ENCODE measurements at places on chromosomes 6 and 20. TPM values are rescaled to one million over a fixed set of nuclear protein-coding genes. Genes with fewer than 3 reads are reported as not detected.

GRCh38 chr6:45970326-45970725 lies 45.3 kb downstream of the CLIC5 start:
- no peak for DNase-seq

The TMEM170B gene
- 1.3 TPM for total RNA-seq

DNA sequence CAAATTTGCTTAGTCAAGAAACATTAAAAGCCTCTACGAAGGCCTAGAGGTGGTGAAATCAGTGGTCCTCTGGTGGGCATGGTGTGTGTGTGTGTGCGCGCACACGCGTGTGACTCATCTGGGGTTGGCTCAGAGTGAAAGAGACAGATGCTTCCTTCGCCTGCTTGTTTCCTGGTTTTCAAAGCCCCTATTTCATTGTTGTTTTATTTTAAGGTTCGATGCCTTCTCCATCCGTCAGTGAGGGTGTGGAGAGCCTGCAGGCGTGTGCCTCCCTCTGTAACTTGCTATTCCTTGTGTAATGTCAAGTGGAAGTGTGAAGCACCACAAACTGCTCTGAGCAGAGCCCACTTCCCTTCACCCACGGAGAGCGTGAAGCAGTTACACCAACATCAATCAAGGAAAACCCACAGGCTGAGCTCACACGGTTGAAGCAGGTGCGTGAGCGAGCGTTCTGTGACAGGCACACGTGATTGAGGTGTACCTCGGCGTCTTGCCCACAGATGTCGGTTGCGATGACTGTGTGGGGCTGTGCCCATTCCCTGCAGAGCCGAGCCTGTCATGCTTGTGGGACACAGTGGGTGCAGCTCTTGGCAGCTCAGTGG lies 233.9 kb downstream of the PRL start:
- DNase-seq = no peak

The SMOC2 gene
- total RNA-seq = 0.13 TPM

The GGTLC1 gene
- total RNA-seq = 0.18 TPM

DNA sequence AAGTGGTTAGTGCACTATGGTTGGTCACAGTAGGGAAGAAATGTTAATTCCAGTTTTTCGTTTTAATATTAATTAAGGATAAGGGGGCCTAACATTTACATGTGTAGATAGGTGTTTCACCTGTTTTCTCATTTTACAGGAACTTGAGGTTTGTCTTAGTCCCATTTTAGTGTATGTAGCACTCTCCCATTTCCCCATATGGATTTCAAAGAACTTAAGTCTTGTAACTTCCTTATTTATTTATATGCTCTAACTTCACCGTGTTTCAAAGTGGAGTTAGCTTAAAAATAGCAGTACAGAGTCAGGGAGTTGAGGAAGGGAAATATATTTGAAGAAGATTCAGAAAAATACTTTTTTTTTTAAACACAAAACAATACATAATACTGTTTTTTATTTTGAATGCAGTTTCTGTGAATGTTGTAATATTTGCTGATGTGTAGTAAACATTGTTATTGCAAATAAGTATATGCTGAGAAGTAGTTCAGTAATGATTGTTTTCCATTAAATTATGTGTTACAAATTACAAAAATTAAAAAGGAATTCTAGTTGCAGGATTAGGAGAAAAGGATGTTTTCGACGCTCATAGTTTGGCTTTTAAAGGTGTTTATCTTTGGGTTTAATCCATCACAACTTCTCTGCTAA lies 3.5 kb downstream of the SCAF8 start:
- no peak for DNase-seq

The OSTM1 gene
- 277 TPM for total RNA-seq

GRCh38 chr6:47650553-47651432 lies 47.6 kb upstream of the ADGRF4 start:
- DNase-seq = no peak

GRCh38 chr6:81774542-81774941 lies 22.1 kb upstream of the TENT5A start:
- DNase-seq = no peak

- DNase-seq = no peak
Measured at GRCh38 chr20:25476106-25477013, 68.9 kb downstream of the GINS1 start.

GRCh38 chr6:136766274-136766673 lies 26.0 kb downstream of the MAP3K5 start:
- DNase-seq = no peak

GRCh38 chr20:49345524-49345923 lies 67.7 kb upstream of the ZNFX1 start:
- no peak for DNase-seq

DNA sequence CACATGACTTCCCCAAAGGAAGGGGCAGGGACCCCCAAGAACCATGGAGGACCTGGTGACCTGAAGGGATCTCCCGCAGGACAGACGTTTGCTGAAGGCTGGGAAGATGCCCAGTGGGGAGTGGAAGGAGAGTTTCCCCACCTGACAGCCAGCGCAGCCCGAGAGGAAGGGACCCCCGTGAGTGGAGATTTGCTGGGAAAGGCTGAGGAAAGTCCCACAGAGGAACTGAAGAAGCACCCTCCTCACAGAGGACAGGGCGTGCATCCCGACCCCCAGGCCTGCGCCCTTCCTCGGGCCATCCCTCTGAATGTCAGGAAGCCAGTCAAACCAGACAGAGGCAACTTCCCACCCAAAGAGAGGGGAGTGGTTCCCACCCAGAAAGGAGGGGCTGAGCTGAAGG lies 29.6 kb upstream of the AAR2 start:
- no peak for DNase-seq

The OR2H1 gene
- not detected for total RNA-seq

- peak; percentile 71 for DNase-seq
Measured at GRCh38 chr6:110951986-110952794, 6.3 kb upstream of the GTF3C6 start.

DNA sequence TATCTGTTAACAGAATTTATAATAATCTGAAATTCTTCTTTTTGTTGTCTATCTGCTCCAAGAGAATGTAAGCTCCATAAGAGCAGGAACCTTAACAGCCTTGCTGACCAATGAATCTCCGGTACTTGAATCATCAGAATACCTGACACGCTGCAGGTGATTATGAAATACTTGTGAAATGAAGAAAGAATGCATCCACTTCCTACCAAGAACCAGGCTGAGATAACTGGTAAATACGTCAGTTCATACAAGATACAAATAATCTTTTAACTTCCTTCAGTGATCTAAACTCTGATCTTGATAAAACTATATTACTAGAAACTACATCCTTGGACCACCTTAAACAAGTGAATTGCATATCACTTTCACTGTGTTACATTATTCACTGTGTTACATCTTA lies 116.2 kb downstream of the MAP3K5 start:
- no peak for DNase-seq

DNA sequence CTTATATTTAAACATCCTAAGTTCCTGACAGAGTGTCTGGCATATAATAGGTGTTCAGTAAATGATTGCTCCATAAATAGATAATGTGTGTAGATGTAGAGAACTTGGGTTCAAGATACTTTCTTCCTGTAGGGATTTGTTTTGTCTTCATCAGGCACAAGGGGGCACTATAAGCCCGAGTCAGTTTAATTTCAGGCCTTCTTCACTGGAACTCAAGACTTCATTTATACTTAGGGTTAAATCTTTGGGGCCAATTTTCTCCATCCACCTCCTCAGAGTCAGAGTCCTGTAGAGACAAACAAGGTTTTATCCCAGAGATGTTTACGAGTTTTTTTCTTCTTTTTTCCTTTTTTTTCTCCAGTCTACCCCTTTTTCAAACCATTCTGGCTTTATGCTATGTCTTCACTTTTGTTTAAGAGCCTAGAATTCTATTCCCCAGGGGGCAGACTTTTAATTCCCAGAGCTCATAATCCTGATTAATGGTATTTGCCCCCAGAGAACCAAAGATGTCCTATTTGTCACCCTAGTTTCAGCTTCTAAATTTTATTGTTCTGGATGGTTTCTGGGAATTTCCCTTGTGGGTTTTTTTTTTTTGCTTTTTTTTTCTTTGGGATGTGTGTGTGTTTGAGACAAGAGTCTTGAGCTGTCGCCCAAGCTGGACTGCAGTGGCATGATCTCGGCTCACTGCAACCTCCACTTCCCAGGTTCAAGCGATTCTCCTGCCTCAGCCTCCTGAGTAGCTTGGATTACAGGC lies 88.4 kb downstream of the HFE start:
- DNase-seq = no peak

DNA sequence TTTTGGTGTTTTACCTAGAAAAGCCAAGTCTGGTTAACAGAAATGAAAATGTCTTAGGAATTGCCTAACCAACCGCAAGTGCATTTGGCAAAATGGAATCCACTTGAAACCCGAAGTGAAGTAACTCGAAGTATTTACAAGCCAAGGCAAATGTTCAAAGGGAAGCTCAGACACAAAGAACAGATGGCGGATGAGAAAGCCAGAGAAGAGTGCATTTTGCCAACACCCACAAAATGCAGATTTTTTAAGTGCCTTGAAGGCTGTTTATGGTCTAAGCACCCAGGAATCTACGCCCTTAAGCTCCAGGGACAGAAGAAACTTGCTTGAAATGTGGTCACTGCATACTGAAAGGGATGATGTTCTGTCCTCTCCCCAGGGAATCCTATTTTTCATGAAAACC lies 70.0 kb upstream of the TBXT start:
- DNase-seq = no peak

DNA sequence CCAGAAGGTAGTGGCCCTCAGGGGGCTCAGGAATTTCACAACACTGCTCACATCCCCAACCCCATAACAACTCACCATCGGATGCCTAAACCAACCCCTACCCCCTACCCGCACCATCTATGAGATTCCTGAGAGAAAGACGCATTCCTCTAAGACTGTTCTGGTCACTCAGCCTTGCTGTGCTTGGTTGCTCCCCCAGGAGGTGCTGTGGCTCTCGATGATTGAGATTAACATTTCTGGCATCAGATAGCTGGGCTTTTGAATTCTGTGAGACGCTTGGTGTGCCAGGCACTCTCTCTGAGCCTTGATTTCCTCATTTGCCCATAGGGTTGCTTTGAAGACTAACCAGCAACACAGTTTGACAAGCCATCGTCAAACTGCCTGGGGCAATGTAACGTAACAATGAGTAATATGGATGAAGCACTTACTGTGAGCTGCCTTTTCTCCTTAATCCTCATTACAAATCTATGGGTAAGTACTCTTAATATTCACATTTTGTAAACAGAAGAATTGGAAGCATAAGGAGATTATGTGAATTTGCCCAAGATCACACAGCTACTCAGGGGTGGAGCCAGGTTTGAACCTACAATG lies 978 bp downstream of the WFDC6 start:
- no peak for DNase-seq

DNA sequence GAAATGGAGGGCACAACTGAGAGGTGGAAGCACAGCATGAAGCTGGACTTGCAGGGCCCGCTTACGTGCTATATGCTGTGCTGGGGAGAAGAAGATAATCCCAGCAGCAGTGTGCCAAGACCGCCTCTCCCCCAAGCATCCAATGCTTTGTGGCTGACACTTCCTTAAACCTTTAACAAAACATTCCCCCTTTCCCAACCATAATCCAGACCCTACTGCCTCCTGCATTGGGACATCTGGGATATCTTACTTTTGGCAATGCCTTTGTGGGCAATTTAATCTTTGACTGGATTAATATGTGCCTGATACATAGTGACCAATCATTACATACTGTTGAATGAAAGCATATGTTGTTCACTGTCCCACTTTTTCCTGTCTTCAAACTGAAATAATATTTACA lies 3.1 kb upstream of the TENT5A start:
- no peak for DNase-seq

GRCh38 chr20:29427201-29428060 lies 1830.0 kb upstream of the DEFB115 start:
- DNase-seq = no peak

DNA sequence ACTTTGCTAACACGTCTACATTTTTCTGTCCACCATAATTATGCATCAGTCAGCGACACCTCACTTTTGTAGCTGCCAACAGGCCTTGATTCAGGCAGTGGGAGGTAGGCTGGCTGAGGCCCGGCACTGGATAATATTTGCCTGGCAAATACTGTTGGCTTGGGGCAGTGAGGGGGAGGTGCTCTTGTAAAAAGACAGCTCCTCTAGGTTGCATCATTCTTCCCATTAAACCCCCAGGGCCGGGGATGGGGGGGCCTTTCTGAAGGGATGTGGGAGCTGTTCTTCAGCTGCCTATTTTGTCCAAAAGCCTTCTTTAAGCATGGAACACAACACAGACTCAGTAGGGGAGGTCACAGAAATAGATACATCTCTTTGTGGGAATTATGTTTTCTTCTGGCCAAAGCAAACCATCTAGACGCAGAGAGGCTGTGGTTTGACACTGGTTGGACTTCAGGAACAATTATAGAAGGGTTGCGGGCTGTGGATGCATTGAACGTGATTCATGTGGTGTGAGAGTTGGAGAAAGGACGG lies 338.3 kb upstream of the NT5E start:
- no peak for DNase-seq
